Inflammatory macrophage treated with lipopolysaccharide for 1 hour (primary cell): ENCODE measurements at places on chromosomes 3 and 15.

- DNase-seq = no peak
These were observed 522.5 kb downstream of the FOXP1 start for GRCh38 chr3:71061037-71061436.

GRCh38 chr3:31077021-31077601 is 182.7 kb upstream of the GADL1 start:
- no peak for DNase-seq

- DNase-seq = peak; percentile 48
These were observed 162.2 kb downstream of the LPP start for GRCh38 chr3:188316021-188316722.

DNA sequence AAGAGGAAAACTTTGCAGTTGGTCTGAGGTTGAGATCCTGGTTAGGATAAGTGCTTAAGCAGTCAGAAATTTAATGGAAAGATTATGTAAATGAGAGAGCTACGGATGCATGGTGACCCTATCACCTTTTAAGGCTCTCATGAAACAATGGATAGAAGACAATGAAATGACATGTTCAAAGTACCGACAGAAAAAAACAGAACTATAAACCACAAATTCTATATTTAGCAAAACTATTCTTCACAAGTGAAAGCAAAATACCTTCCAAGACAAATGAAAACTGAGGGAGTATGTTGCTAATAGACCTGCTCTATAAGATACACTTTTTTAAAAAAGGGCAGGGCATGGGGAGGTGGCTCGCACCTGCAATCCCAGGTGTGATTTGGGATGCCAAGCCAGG is 32.2 kb downstream of the DNAAF4 start:
- no peak for DNase-seq

DNA sequence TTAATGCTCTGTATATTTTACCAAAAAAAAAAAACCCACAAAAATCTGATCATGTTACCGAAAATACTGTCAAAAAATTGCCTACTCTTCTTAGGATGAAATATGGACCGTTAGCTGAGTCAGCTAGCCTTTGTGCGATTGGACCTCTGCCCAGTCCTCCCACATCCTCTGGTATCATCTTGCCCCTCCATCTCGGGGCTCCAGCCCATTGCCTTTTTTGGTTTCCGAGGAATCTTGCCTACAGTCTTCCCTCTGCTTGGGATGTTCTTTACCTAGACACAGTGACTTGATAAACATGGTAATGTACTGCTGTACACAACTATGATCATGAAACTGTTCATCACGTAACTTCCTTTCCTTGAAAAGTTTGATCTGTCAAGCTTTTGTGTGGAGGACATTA is 371.4 kb downstream of the SV2B start:
- DNase-seq = no peak

GRCh38 chr3:50612234-50612882 is 784 bp upstream of the CISH start:
- DNase-seq = no peak

- no peak for DNase-seq
These were observed 144.2 kb upstream of the ARHGEF26 start for GRCh38 chr3:153976891-153977554.

- DNase-seq = peak; percentile 64
These were observed at the start of gene ST6GAL1 for GRCh38 chr3:186930143-186930640. ST6GAL1 (plus strand) TSS chr3:186930526; CDS start chr3:187042704, 112,178 bp downstream.

- DNase-seq = peak; percentile 64
These were observed 233.5 kb upstream of the PROK2 start for GRCh38 chr3:72018343-72018984.

DNA sequence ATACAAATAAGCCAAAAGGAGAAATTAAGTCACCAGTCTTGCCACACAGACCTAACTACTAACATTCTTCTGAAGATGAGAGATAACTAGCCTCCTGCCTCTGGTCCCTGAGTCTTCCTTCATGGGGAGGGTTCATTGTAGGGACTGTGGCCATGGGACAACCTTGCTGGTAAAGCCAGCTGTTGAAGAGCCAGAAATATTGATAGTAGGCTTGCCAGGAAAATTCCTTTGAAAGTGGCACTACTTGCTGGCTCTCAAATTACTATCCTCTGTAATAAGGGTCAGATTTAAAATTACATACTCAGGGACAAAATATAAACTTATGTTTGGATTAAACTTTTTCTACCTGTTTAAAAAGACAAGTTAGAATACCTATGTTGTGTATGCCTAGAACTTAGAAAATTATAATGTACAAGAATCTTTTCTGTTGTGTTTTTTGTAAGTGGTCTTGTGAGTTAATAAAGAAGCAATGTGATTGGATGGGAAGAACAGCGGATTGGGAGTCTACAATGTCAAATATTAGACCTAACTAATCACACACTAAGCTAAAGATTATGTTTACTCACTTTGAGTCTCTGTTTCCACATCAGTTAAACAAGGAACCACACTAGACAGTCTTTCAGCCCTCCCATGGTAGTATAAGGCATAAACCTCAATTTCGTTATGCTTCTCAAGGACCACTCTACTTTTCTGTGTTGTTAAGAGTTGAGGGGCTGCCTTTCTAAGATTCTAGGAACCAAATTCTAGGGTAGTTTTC is 60.0 kb upstream of the TRIM71 start:
- peak; percentile 41 for DNase-seq

DNA sequence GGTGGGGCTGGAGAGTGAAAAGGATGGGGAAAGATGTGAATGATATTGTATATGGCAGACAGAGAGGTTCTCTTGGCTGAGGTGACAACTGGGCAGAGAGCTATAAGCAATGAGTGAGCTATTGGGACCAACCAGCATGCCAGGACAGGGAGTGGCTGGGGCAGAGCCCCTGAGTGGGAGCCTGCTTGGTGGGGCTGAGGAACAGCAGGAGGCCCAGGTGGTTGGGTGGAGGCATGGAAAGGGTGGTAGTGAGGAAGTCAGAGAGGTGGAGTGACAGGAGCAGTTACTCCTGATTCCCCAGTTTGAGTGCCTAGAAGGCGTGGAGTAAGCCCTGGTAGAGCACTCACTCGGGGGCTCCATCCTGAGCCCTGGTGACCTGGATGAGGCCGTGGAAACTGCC is 15.5 kb upstream of the TNFAIP8L3 start:
- no peak for DNase-seq

GRCh38 chr15:82871358-82871757 is 61.9 kb downstream of the WHAMM start:
- DNase-seq = peak; percentile 35

DNA sequence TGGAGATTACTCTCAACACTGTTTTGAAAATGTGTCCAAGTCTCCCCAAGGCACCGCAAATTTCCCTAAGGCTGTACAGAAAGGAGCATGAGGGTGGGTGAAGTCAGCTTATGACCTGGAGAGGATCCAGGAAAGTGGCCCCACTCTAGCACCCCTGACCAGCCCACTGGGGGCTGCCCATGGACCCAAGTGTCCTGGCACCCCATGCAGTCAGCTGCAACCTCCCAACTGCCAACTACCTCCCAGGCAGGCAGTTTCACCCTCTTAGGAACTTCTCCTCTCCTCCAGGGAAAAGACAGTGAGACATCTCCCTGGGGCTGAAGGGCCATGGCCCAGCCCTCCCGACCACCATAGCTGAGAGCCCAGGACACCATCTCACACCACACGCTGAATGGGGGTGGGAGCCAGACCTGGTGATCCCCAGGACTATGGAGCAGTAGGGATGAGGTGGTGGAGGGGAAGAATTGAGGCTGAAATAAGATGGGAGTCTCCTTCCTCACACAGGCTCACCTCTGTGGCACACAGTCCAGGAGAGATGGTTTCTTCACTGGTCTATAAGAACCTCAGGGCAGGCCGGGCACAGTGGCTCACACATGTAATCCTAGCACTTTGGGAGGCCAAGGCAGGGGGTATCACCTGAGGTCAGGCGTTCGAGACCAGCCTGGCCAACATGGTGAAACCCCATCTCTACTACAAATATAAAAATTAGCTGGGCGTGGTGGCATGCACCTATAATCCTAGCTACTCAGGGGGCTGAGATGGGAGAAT is 104.4 kb downstream of the DAPK2 start:
- no peak for DNase-seq

GRCh38 chr3:53139906-53140846 is 9.9 kb upstream of the RFT1 start:
- no peak for DNase-seq

- no peak for DNase-seq
These were observed 894.3 kb downstream of the OTOL1 start for GRCh38 chr3:162390891-162391290.

DNA sequence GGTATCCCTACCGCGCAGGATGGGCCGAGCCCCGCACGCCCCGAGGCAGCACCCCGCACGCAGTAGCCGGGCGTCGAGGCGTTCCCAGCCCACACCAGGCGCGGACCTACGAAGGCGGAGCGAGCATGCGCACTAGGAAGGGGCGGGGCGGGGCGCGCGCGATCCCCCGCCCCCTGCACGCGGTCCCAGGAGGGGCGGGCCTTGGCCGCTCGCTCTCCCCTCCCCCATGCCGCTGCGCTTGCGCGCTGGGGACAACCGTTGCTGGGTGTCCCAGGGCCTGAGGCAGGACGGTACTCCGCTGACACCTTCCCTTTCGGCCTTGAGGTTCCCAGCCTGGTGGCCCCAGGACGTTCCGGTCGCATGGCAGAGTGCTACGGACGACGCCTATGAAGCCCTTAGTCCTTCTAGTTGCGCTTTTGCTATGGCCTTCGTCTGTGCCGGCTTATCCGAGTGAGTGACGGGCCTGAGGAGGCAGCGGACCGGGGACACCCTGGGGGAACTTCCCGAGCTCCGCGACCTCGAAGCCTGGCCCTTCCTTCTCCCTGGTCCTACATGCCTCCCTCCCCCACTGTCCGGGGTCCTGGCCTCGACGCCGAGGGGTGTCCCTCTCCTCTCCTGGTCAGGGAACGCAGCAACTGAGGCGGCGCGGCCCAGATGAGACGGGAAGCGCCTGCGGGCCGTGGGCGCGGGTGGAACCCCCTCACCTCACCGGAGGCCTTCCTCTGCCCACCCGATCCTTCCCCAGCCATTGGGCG is at the start of gene SPESP1:
SPESP1 (plus strand) TSS at position 258 of the 755 bp plus-strand sequence; CDS start at position 387, 129 bp downstream.
- no peak for DNase-seq

DNA sequence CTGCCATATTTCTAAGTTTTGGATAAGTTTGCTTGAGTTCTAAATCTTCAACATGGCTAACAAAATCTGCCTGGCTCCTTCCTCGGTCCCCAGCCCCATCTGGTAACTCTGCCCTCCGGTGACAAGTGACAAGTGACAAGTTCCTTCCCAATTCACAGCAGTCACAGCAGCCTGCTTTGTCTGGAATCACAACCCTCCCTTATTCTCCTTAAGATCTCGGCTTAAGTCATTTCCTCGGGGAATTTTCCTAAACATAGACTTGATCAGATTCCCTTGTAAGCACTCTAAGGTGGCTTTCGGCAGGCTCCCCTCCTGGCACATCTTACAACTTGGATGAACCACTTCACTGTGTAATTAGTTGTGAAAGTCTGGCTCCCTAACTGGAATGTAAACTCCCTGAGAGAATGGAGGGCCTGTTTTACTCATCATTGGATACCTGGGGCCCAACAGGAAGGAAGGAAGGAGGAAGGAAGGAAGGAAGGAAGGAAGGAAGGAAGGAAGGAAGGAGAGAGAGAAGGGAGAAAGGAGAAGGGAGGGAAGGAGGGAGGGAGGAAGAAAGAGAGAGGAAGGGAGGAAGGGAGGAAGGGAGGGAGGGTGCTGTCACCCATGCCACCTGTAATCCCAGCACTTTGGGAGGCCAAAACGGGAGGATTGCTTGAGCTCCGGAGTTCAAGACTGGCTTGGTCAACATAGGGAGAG is 126.4 kb downstream of the SHQ1 start:
- DNase-seq = no peak

GRCh38 chr15:69908590-69909420 is 188.9 kb downstream of the TLE3 start:
- no peak for DNase-seq

GRCh38 chr3:129560269-129560787 is 17.4 kb downstream of the H1-8 start:
- no peak for DNase-seq

- no peak for DNase-seq
These were observed 59.9 kb upstream of the POMGNT2 start for GRCh38 chr3:43165786-43166185.

DNA sequence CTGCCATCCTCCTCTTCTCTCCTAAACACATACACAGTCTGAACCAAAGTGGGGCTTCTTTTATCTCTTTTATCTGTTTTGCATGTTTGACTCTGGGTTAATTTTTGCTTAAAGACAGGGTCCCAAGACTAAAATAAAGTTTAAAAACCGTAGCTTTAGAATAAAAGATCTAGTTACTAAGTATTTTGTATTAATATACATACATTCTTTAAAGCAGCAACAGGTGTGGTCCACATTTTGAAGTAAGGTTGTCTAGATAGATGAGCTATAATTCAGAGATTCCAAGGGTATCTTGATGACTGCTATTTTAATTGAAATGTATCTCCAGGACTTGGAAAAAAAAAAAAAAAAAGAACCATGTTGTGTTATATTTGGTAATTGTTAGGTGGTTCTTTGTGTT is 61.3 kb downstream of the CALML4 start:
- no peak for DNase-seq
